Effector memory CD4-positive, alpha-beta T cell (primary cell): ENCODE measurements at places on chromosomes 3 and 15.

GRCh38 chr3:189513281-189514117, 117.7 kb upstream of the TP63 start:
- no peak for DNase-seq

GRCh38 chr3:197798863-197799262, 7.8 kb downstream of the LRCH3 start:
- DNase-seq = no peak

- DNase-seq = no peak
These were observed 15.7 kb upstream of the DPPA4 start for GRCh38 chr3:109353057-109353456.

GRCh38 chr15:64438653-64439447, 21.5 kb upstream of the ZNF609 start:
- DNase-seq = no peak

GRCh38 chr3:159252772-159253384, 451.0 kb downstream of the MFSD1 start:
- no peak for DNase-seq

DNA sequence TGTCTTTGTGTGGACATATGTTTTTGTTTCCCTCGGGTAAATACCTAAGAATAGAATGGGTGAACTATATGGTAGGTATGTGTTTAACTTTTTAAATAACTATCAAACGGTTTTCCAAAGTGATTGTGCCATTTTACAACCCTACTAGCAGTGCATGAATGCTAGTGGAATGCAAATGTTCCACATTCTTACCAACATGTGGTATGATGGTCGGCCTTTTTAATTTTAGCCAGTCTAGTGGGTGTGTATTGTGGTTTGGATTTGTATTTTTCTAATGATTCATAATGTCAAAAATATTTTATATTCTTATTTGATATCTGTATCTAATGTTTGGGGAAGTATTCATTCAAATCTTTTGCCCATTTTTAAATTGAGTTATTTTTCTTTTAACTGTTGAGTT, 68.2 kb upstream of the SMAD3 start:
- DNase-seq = no peak

- no peak for DNase-seq
These were observed 63.3 kb downstream of the RLBP1 start for GRCh38 chr15:89157918-89158564.

GRCh38 chr3:53236112-53236841, 19.5 kb downstream of the TKT start:
- no peak for DNase-seq

GRCh38 chr3:160287666-160288065, 62.4 kb downstream of the C3orf80 start:
- DNase-seq = no peak

- DNase-seq = no peak
These were observed 25.8 kb downstream of the SCG3 start for GRCh38 chr15:51706926-51707608.

DNA sequence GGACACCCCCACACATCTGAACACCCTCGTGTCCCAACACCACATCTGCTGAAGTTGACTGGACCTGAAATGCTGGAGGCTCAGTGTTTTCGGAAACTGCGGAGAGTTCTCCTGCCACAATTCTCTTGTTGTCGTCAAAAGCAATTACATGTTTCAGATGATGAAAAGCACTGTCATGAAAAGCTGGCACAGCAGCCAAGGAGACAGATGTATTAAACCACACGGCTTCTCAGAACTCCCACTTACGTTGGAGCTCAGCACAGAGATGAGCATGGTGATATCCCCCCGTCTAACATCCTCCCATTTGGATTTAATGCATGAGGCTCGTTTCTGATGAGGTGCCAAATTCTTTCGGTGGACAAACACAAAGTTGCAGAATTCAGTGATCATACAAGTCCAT, 180.1 kb downstream of the RORA start:
- no peak for DNase-seq

- DNase-seq = no peak
These were observed 1033.8 kb downstream of the DIPK2A start for GRCh38 chr3:145005427-145005826.

DNA sequence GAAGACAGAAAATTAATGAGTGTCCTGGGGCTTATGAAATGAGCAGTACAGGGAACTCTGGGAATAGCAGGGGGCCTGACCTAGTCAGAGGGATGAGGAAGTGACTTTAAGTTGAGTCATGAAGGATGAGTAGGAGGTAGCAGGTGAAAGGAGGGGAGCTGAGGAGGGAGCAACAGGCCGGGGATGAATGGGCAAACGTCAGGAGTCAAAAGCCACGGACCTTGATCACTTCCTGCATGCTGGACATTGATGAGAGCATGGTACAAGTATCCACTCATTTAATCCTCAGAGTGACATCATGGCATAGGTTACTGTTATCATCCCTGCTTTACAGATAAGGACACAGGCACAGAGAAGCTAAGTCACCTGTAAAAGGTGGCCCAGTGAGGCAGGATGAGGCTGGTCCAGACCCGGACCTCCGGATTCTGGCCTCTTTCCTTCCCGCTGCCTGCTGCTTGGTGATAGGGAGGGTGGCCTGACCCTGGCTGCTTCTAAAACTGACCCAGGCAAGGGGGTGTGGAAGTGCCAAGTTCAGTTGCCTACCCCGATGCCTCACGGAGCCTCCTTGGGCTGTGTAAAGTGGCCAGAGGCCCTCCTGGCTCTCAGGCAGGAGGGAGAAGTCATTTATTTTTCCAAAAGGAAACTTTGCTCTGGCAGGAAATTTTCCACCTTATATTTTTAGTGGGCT, 7.6 kb downstream of the CORO2B start:
- DNase-seq = no peak

DNA sequence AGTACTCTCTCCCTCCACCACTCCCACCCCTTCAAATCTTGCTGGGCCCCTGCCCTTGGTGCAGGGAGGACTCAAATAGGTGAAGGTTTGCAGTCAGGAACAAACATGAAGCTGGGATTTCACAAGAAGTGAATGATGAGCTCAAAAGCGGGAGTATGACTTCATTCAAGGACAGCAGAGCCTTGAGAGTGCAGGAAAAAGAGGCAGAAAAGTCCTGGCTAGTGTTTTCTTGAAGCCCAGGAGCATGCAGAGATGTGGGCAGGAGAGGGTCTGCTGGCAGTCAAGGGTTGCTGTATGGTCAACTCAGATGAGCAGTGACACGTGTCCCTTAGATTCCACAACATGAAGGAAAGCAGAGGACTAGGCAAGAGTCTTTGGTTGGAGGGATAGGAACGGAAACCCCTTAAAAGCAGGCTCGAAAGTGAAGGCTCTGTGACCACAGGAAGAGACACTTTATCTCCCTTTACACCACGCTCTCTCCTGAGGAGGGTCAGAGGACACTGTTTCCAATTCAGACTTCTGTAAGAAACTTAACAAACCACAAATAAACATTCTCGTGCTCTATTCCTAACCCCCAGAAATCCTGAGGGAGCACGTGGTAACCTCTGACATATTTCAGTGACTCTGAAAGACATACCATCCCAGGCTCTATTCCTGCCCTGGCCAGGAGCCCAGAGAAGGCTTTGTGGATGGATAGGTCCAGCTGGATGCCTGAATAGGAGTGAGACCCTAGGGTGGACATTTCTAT, 168.0 kb upstream of the NDN start:
- DNase-seq = no peak

DNA sequence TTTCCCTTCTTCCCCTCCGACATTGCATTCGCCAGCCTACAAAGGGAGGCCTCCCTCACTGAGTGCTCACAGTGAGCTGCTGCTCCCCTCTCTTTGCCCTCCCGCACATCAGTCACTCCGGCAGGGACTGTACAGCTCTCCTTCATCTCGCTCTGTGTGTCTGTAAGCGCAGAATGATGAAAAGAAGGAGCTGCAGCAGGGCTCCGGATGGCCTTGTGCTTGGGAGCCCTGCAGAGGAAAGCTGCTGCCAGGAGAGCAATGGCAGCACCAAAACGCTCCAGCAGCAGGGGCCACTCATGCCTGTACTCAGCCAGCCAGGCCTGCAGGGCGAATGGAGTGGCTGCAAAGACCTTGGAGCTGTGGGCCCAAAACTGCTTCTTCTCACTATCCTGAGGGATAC, 107.0 kb upstream of the NSMCE3 start:
- DNase-seq = no peak

DNA sequence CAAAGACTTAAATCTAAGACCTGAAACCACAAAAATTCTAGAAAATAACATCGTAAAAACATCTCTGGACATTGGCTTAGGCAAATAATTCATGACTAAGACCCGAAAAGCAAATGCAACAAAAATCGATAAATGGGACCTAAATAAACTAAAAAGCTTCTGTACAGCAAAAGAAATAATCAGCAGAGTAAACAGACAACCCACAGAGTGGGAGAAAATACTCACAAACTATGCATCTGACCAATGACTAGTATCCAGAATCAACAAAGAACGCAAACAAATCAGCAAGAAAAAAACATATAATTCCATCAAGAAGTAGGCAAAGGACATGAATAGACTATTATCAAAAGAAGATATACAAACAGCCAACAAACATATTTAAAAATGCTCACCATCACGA, 749.4 kb downstream of the PLOD2 start:
- no peak for DNase-seq

DNA sequence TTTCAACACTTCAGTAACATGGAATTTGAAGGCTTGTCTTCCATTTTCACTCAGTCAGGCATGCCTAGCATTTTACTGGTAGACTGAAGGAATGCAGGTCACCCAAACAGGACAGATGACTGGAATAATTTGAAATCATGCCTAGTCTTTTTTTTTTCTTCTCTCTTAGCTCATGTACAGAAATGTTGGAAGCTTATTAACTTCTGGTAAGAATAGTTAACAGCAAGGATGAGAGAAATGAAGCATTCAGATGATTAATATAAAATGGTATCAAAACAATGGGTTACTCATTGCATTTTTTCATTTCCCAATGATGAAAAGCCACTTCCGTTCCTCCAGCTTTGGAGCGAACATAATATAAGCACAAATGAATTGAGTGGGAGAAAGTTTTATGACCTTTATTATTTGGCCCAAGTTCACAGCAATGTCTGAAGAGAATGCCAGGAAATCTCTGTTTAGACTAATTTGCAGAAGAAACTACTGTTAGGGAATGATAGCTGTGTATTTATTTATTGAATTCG, 431.6 kb upstream of the RASGRP1 start:
- DNase-seq = no peak

- no peak for DNase-seq
These were observed 234.9 kb downstream of the NTRK3 start for GRCh38 chr15:88021601-88022000.

GRCh38 chr3:16496008-16496407, 17.5 kb downstream of the RFTN1 start:
- no peak for DNase-seq

GRCh38 chr3:159640225-159640624, 348.4 kb upstream of the IL12A start:
- no peak for DNase-seq

DNA sequence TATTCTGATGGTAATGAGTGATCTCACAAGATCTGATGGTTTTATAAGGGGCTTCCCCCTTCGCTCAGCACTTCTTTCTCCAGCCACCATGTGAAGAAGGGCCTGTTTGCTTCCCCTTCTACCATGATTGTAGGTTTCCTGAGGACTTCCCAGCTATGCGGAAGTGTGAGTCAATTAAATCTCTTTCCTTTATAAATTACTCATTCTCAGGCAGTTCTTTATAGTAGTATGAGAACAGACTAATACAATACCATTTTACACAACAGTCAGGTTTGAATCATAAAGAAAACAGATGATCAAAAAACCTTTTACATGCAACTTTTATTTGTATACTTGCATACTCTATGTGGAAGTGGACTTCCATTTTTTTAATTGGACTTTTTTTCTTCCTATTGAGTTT, 46.7 kb upstream of the CBLB start:
- no peak for DNase-seq

DNA sequence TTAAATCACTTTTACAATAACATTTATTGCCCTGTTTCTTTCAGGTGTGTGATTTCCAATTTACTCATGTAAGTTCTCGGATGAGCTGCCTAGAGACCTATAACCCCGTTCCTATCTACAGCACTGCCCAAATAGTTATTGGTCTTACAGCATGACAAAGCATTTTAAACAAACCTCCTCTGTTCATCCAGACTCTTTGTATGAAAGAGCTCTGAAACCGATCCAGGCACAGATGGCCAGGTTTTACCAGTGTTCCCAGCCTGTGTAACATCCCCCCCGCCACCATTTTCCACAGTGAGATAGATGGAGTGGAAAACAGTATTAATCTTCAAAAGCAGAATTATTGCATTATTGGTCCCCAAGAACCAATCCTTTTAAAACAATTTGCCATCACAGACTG, 59.0 kb upstream of the SPTSSB start:
- no peak for DNase-seq

DNA sequence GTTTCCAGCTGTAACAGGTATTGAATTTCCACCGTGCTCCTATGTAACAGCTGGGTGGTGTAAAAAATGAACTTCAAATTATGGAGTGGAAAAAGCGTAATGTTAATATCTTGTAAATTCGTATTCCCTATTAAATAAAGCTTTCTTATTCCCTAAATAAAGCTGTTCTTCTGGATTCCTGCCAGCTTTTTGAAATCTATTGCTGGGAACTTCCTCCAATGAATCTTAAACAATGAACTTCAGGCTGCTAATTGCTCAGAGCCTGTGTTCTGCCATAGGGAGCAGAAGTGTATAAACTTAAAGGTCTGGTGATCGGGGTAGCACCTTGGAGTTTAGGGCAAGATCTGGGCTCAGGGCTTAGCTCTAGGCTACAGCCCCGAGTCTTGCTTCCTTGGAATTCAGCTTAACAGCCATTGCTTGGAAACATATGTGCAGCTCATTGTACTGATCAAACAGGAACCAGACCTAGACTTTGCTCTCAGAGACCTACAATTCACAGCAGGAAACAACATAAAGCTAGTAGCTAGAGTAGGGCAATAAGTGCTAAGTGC, 1.4 kb downstream of the ARL14 start:
- no peak for DNase-seq
